ENCODE measurements at places on chromosomes 6 and 20. TPM values are rescaled to one million over a fixed set of nuclear protein-coding genes. Genes with fewer than 3 reads are reported as not detected.

DNA sequence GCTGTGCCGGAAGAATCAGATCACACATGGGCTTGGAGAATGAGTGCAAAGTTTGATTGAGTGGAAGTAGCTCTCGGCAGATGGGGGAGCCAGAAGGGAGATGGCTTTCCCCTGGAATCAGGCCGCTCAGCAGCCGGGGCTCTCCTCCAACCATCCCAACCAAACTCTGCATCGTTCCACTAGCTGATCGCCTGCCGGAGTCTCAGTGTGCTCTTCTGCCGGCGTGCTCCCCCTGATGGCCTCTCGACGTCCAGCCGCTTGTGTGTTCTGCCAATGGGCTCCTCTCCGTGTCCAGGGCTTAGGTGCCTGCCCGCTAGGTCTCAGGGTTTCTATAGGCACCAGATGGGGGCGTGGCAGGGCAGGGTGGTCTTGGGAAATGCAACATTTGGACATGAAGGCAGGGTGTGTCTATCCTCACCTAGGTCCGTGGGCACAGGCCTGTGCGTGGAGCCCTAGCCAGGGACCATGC, 4.9 kb upstream of the BIRC7 start:
- DNase-seq: no peak

The EPB41L1 gene
- total RNA-seq: 21.8 TPM

GRCh38 chr6:110528101-110528929, 51.9 kb upstream of the SLC22A16 start:
- DNase-seq: no peak

The OR2H2 gene
- total RNA-seq: not detected

DNA sequence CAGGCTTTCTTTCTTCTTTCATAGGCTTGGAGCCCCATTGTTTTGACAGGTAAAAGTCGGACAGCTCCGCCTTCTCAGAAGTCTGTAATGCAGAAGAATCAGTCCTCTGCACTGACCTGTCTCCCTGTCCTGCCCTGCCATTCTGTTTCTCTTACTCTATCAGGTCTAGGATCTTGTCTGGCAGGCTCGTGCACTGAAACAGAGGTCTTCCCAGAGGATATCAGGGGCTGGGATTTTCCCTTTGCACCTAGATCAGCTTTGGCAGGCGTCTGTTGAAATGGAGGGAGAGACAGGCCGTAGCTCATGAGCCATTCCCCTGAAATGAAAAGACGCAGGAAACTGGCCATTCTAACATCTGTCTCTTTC, 25.0 kb downstream of the KIF3B start:
- DNase-seq: no peak

- DNase-seq: no peak
Measured at GRCh38 chr20:3156811-3157619, 2.6 kb downstream of the FASTKD5 start.

DNA sequence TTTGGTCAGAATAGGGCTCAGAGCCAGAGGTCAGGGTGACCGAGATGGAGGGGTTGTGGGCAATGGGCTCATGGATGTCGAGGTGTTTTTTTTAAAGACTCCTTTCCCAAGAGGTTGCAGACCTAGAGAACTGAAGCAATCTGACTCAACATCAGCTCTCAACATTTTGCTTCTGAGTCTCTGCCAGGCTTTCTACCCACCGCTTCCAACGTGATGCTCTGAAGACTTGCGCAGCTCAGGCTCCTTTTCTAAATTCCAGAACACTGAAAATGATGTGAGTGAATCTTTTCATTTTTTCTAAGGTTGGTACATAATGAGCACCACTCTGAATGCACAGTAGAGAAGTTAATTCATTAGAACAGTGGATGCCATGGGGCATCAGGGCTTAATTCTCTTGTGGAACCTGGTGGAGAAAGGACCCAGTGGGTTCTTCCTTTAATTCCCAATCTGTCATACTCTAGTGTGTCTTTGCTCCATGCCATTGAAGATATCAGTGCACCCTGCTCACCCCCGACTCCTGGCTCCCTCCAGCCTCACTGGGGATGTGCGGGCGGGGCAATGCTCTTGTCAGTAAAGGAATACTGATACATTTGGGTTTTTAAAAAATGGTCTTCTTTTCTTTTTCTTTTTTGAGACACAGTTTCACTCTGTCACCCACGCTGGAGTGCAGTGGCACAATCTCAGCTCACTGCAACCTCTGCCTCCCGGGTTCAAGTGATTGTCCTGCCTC, 17.0 kb upstream of the KIF13A start:
- DNase-seq: no peak

- no peak for DNase-seq
Measured at GRCh38 chr6:84597238-84597875, 167.0 kb downstream of the TBX18 start.

The SNAP25 gene
- 1.2 TPM for total RNA-seq

DNA sequence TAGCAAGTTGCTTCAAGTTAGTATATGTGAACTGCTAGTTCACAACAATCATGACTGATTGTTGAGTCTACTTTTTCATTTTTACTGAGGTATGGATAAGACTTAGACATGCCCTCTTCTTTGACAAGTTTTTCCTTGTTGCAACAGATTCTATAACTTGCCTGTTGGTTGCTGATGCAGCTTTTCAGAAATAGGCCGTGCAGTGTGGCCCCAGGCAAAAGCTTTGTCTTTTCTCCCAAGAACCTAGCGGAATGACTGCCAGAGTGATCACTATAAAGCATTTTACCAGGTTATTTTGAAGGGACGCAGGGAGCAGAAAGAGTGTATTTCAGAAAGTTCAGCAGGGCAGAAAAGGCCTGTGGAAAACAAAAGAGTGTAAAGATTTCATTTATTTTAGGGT, 16.0 kb downstream of the HECA start:
- DNase-seq: no peak

DNA sequence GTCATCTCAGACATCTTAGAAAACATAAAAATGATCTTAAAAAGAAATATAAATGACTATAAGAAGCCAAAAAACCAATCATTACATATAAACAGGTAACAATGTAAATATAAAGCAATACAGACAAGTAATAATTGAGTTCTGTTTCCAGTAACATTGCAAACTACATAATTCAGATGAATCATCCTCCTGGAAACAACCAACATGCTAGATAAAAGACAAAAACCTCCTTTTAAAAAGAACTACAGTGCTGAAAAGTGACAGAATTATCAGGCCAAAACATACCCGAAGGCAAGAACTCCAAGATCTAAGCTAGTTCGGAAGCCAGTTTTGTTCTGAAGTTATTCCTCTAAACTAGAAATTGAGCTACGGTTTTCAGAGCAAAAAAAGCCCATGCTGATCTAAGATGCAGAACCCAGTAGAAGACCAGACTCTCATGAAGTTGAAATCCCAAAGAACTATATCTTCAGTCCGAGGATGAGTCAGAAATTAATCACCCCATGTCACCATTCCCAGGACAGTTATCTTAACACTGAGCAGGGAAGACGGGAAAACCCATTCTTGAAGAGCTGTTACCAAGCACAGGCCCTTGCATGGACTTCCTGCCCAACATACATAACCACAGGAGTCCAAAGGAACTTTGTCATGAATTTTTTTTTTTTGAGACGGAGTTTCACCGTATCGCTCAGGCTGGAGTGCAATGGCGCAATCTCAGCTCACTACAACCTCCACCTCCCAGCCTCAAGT, 9.8 kb downstream of the PGM3 start:
- no peak for DNase-seq

GRCh38 chr6:761997-762396, 69.1 kb upstream of the EXOC2 start:
- DNase-seq: no peak

The PCK1 gene
- total RNA-seq: 0.48 TPM

The RNASET2 gene
- total RNA-seq: 9.1 TPM

The SAMD10 gene
- total RNA-seq: 4.0 TPM

GRCh38 chr6:111971866-111972532, 81.9 kb upstream of the CCN6 start:
- DNase-seq: no peak

GRCh38 chr6:138979813-138980668, 8.0 kb downstream of the REPS1 start:
- DNase-seq: no peak

The SIRPD gene
- total RNA-seq: not detected

GRCh38 chr6:157845493-157846259, 22.6 kb downstream of the SNX9 start:
- no peak for DNase-seq

The OPRL1 gene
- 0.48 TPM for total RNA-seq

The OXT gene
- not detected for total RNA-seq

- no peak for DNase-seq
Measured at GRCh38 chr20:40265825-40266533, 423.1 kb downstream of the MAFB start.
